ENCODE measurements at places on chromosomes 7 and 10.

- DNase-seq, result no peak
Observed at GRCh38 chr10:103816431-103816830, 38.9 kb downstream of the SH3PXD2A start.

- DNase-seq, result no peak
Observed at GRCh38 chr7:111140091-111140865, 49.4 kb downstream of the LRRN3 start.

- DNase-seq, result no peak
Observed at GRCh38 chr7:80719261-80719660, 80.8 kb downstream of the CD36 start.

DNA sequence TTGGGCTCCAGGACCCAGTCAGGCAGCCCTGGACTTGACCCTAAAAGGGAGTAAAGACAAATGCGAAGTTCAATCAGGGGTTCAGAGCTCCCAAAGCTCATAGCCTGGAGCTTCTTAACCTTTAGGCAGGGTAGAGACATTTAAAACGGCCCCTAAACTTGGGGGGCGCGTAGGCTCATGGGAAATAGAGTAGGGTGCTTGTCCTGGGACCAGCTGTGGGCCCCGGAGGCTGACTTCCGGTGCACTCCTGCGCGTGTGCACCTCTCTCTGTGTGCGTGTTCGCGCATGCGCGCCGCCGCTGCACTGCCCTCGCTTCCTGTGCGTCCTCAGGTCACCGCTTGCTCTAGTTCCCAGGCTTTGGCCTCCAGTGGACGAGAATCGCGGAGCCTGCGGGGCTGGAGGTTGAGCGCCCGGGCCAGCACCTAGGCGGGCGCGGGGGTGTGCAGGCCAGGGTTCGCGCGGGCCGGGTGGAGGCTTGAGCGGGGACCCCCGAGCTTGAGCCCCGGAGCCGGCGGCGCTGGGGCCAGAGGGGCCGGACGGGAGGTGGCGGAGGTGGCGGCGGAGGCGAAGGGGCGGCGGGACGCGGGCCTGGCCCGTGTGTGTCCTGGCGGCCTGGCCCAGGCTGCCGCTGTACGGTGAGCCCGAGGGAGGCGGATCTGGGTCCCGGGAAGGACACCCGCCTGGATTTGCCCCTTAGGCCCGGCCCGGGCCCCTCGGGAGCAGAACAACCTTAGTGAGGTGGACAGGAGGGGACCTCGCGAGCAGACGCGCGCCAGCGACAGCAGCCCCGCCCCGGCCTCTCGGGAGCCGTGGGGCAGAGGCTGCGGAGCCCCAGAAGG lies at the start of gene RBAK:
Gene RBAK (plus strand): TSS at position 303 of the 839 bp plus-strand sequence. CDS start 2,217 bp downstream, outside the sequence.
- peak; percentile 91 for DNase-seq

GRCh38 chr10:92845921-92846320 lies 2.4 kb upstream of the EXOC6 start:
- DNase-seq, result no peak

GRCh38 chr7:51067757-51068156 lies 248.9 kb downstream of the COBL start:
- peak; percentile 64 for DNase-seq

GRCh38 chr7:112723416-112723815 lies 66.8 kb downstream of the TMEM168 start:
- DNase-seq, result no peak

DNA sequence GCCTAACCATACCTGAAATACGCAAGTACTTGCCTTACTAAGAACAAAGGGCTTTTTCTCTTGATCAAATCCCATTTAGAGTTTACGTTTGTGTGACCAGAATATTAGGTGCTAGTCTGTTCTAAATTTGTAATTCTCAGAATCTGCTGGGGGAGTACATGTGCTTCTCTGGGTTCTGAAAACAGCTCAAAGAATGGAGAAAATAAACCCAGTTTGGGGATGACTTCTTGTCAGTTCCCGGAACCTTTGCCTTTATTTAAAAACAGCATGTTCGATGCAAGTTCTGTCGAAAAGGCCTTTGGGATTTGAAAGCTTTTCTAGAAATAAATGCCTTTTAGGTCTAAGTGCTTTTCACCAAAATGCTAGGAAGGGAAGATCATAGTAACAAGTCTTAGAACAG lies 147.0 kb downstream of the ARID5B start:
- no peak for DNase-seq

DNA sequence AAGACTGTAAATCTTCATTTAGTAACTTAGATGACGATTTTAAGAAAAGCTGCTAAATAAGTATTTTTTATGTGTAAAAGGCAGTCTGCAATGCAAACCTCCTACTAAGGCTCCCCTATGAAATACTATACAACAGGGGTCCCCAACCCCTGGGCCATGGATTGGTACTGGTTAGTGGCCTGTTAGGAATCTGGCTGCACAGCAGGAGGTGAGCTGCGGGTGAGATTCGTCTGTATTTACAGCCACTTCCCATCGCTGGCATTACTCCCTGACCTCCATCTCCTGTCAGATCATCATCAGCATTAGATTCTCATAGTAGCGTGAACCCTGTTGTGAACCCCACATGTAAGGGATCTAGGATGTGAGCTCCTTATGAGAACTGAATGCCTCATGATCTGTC lies 580.4 kb downstream of the MAGI2 start:
- DNase-seq, result no peak

DNA sequence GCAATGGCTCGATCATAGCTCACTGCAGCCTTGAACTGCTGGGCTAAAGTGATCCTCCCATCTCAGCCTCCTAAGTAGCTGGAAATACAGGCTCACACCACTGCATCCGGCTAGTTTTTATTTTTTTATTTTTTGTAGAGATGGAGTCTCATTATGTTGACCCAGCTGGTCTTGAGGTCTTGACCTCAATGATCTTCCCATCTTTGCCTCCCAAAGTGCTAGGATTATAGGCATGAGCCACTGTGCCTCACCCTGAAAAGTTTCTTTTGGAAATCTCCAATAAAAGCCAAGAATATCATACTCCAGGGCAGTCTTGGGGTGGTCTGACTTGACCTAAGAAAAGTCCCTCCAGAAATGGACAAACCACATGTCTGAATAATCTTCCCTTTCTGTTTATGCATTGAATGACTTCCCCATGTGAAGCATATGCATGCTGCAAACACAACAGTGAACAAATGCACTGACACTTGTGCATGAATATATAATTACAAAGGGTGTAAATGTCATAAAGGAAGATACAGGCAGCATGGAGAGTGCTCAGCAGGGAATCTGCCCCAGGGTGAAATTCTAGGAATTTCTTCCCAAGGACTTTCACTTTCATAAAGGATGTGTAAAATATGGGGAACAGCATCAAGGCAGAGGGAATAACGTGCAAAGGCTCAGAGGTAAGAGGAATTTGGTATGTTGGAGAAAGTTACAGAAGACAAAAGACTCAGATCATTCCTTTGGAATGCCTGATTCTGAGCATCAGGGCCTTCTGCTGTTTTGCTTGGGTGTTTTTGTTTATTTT lies 142.4 kb upstream of the LYZL1 start:
- no peak for DNase-seq

- no peak for DNase-seq
Observed at GRCh38 chr10:45386657-45387056, 12.6 kb downstream of the ALOX5 start.

GRCh38 chr10:30743586-30743985 lies 114.0 kb upstream of the LYZL2 start:
- no peak for DNase-seq

DNA sequence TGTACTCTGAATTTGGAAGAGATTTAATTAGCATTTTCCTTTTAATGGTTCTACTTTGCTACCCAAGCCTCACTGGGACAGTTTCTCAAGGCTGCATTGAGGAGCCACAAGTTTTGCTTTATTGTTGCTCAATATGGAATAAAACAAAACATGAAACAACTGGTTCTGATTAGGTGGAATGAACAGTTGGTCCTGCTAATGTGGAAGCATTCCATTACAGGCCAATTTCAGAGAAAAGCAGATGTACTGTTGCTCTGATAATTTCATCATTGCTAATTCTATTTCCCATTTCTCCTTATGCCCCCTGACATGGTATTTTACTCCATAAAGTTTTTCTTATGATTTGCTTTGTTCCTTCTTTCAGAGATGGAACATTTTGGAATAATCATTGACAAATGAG lies 66.0 kb upstream of the PAPSS2 start:
- no peak for DNase-seq

Data from RWPE1 (cell line).